Mesendoderm (in vitro differentiated cells): ENCODE measurements at places on chromosomes 7 and 10.

DNA sequence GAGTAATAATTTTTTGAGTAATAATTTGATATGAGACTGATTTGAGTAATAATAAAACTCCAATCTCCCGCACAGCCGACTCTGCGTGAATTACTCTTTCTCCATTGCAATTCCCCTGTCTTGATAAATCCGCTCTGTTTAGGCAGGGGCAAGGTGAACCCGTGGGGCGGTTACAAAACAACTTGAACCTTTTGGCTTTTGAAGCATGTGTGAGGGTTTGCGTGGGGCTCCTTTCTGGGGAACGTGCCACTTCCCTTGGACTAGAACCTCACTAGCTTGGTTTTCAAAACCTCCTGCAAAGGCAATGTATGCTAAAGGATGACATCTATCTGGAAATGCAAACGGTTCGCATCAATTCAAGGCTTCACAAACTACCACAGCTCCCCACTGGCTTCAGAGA lies 1.5 kb downstream of the CRPPA start:
- DNase-seq: peak; percentile 10

DNA sequence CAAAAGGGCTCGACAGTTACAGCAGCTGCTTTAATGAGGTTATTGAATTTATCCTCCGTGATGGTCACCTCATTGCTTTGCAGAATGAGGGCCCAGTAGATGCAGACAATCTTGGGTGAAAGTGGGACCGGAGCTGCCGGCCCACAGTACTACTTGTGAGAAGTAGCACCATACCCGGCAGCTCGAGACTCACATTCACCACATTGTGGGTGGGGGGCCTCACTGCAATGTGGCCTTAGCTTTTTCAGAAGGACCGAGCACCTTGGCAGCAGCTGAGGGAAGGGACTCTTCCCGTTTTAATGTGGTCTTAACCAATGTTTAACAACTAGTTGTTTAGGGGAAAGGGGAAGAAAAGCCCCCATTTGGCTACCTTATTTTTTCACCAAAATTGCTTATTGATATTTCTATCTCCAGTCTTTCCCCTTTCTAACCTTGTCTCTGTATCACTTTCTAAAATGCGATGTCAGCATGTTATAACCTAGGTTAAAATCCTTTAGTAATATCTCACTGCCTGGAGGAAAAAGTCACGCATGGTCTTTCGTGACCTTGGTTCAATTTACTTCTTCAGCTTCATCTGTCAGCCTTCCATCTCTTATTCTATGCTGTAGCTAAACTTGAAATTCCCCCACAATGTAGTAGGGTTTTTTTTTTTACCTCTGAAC lies 87.4 kb upstream of the PHYHIPL start:
- DNase-seq: no peak

GRCh38 chr10:45064998-45065397 lies 64.3 kb downstream of the ZNF22 start:
- DNase-seq: no peak

- DNase-seq: no peak
Measured at GRCh38 chr7:124874644-124875163, 54.9 kb downstream of the POT1 start.

- no peak for DNase-seq
Measured at GRCh38 chr7:129108581-129108980, 35.9 kb upstream of the TSPAN33 start.

- no peak for DNase-seq
Measured at GRCh38 chr10:101120884-101121653, 10.0 kb upstream of the TLX1 start.
